ENCODE measurements at places on chromosomes 1 and 21. TPM values are rescaled to one million over a fixed set of nuclear protein-coding genes. Genes with fewer than 3 reads are reported as not detected.
A peak's percentile ranks its signal among the peaks of the same experiment; 100 is the strongest.

DNA sequence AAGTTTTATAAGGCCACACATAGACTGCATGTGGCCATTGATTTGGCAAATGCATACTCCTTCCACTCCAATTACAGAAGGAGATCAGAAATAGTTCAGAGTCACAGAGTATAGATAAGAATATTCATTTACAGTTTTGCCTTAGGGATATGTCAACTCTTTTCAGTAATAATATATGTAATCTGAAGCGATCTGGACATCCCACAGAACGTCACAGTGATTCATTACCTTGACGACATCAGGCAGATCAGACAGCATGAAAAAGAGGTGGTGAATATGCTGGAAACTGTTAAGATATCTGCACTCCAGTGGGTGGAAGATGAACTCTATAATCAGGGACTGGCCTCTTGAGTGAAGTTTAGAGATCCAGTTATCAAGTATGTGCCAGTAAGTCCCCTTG, 240.4 kb downstream of the DPYD start:
- H3K27ac ChIP-seq: no peak overlapping the region
- no peaks in the 10 kb centered on the region for H3K27me3 ChIP-seq
- no peaks in the 10 kb centered on the region for H3K4me1 ChIP-seq
- H3K36me3 ChIP-seq: peaks cover 81% of the 10 kb centered on the region
- no peak overlapping the region for H3K4me3 ChIP-seq

DNA sequence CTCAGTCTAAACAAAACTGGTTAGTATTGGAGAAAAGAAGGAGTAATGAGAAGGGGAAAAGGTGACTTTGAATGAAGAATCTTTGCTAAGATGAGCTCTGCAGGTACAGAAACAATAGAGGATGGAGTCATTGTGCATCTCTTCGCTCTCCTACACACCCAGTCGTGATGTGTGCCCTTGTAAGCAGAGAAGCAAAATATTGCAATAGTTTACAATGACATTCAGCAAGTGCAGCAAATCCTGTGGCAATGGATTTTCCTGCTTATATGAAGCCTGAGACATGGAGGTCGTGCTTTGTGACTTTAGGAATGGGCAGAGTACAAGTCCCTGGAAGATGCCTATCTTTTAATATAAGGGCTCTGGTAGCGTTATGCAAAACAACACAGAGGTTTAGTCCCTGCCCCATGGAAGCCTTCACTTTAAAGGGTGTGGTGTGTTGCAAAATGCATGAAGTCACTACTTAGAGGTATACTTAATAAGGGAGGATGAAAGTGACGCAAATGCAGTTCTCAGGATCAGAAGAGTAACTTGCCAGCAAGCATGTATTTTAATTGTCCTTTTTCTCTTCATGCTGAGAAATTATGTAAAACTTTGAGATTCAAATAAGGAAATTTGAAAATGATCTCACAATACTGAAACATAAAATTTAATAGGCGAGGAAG, 88.0 kb upstream of the IVNS1ABP start:
- no peaks in the 10 kb centered on the region for H3K27me3 ChIP-seq
- peak overlapping the region; percentile 19 for H3K4me3 ChIP-seq
- peak; percentile 29 for DNase-seq
- H3K4me1 ChIP-seq: peaks cover 46% of the 10 kb centered on the region
- H3K36me3 ChIP-seq: no peaks in the 10 kb centered on the region

GRCh38 chr1:63651161-63651701, 58.0 kb downstream of the PGM1 start:
- H3K27me3 ChIP-seq: no peaks in the 10 kb centered on the region
- DNase-seq: no peak
- H3K27ac ChIP-seq: no peak overlapping the region
- no peak overlapping the region for H3K4me3 ChIP-seq
- no peaks in the 10 kb centered on the region for H3K4me1 ChIP-seq

DNA sequence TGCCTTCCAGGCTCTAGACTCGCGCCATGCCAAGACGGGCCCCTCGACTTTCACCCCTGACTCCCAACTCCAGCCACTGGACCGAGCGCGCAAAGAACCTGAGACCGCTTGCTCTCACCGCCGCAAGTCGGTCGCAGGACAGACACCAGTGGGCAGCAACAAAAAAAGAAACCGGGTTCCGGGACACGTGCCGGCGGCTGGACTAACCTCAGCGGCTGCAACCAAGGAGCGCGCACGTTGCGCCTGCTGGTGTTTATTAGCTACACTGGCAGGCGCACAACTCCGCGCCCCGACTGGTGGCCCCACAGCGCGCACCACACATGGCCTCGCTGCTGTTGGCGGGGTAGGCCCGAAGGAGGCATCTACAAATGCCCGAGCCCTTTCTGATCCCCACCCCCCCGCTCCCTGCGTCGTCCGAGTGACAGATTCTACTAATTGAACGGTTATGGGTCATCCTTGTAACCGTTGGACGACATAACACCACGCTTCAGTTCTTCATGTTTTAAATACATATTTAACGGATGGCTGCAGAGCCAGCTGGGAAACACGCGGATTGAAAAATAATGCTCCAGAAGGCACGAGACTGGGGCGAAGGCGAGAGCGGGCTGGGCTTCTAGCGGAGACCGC, 2.0 kb upstream of the OLIG2 start:
- no peak overlapping the region for H3K27ac ChIP-seq
- peak; percentile 61 for DNase-seq
- H3K4me3 ChIP-seq: peak overlapping the region; percentile 1
- peaks cover 80% of the 10 kb centered on the region for H3K4me1 ChIP-seq
- H3K27me3 ChIP-seq: peaks cover 70% of the 10 kb centered on the region

GRCh38 chr1:27570356-27570755, 33.6 kb downstream of the AHDC1 start:
- no peak overlapping the region for H3K4me3 ChIP-seq
- no peaks in the 10 kb centered on the region for H3K36me3 ChIP-seq
- peaks cover 14% of the 10 kb centered on the region for H3K4me1 ChIP-seq
- H3K27me3 ChIP-seq: peaks cover 13% of the 10 kb centered on the region
- no peak for DNase-seq
- H3K27ac ChIP-seq: no peak overlapping the region

GRCh38 chr1:2275796-2276536, 47.8 kb downstream of the SKI start:
- peaks cover 37% of the 10 kb centered on the region for H3K4me1 ChIP-seq
- peak; percentile 40 for DNase-seq
- H3K36me3 ChIP-seq: peaks cover 5% of the 10 kb centered on the region
- H3K27me3 ChIP-seq: no peaks in the 10 kb centered on the region

DNA sequence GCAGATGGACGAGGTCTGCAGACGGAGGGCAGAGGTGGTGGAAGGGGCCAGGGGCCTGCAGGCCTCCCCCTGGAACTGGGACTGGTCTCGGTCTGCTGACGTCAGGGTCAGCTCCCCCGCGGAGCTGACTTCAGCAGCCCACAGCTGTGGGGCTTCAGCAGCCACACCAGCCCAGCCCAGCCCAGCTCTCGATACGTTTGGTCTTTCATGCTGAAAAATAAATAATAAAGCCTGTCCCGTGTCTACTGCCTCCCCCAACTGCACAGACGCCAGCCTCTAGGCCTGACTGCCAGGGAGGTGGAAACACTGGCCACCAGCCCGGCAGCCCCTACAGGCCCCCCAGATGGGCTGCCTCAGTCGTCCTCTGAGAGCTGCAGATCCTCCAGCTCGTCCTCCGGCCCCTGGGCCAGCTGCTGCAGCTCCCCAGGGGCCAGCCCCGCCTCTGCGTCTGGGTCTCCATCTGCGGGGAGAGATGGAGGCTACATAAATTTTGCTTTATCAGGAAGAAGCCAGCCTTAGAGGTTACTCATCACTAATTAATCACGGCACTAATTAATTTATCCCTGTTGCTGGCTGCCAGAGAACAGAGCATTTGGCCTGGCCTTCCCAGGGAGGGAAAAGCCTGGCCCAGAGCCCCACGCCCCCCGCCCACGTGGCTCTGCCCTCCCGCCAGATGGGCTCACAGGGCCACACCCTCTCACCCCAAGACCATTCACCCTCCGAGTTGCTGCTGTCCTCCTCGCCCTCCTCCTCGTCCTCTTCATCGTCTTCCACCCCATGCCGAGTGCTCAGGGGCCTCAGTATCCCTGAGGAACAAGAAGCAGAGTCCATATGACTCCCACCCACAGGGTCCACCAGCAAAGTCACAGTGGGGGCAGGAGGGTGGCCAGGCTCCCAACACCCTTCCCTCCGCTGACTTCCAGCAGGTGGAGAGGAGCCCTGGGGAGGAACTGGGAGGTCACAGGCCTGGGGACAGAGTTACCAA, 14.4 kb downstream of the NOC2L start:
- peaks cover 4% of the 10 kb centered on the region for H3K4me1 ChIP-seq
- DNase-seq: no peak
- H3K4me3 ChIP-seq: no peak overlapping the region
- H3K36me3 ChIP-seq: peaks cover 50% of the 10 kb centered on the region
- no peak overlapping the region for H3K27ac ChIP-seq

- no peak overlapping the region for H3K27ac ChIP-seq
- H3K27me3 ChIP-seq: no peaks in the 10 kb centered on the region
- H3K36me3 ChIP-seq: no peaks in the 10 kb centered on the region
- no peak for DNase-seq
- no peak overlapping the region for H3K4me3 ChIP-seq
These were observed 147.3 kb upstream of the CD34 start for GRCh38 chr1:208058267-208058666.

- H3K27ac ChIP-seq: no peak overlapping the region
- DNase-seq: no peak
- no peaks in the 10 kb centered on the region for H3K4me1 ChIP-seq
- H3K4me3 ChIP-seq: no peak overlapping the region
- H3K36me3 ChIP-seq: no peaks in the 10 kb centered on the region
- peaks cover 17% of the 10 kb centered on the region for H3K27me3 ChIP-seq
These were observed 39.3 kb downstream of the TAS1R2 start for GRCh38 chr1:18819986-18820790.

GRCh38 chr1:27713139-27713725, 12.5 kb upstream of the FAM76A start:
- H3K27me3 ChIP-seq: no peaks in the 10 kb centered on the region
- H3K4me3 ChIP-seq: no peak overlapping the region
- H3K27ac ChIP-seq: no peak overlapping the region

DNA sequence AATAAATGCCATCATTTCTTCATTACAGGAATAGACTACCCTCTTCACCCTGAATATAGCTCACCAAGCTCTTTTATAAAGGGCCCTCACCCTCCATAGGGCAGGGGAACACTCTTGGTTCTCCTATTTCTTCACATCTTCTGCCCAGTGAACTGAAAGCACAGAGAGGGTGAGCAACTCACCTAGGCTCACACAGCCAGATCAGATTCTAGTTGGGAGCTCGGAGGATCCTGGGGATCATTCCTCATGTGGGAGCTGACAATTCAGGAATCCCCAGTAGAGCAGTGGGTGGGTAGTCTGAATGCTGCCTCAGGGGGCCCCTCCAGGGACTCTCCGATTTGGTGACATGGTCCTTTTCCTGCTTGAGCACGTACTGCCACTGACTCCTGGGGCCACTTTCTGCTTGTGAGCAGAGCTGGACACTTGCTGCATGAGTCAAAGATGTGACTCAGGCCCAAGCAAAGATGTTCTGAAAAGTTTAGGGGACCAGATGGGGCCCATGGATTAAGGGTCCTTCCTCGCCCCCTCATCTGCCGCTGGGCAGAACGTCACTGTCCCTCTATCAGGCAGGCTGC, 63.7 kb upstream of the WNT4 start:
- no peak overlapping the region for H3K27ac ChIP-seq
- peaks cover 7% of the 10 kb centered on the region for H3K27me3 ChIP-seq
- no peaks in the 10 kb centered on the region for H3K4me1 ChIP-seq
- no peaks in the 10 kb centered on the region for H3K36me3 ChIP-seq
- DNase-seq: no peak

DNA sequence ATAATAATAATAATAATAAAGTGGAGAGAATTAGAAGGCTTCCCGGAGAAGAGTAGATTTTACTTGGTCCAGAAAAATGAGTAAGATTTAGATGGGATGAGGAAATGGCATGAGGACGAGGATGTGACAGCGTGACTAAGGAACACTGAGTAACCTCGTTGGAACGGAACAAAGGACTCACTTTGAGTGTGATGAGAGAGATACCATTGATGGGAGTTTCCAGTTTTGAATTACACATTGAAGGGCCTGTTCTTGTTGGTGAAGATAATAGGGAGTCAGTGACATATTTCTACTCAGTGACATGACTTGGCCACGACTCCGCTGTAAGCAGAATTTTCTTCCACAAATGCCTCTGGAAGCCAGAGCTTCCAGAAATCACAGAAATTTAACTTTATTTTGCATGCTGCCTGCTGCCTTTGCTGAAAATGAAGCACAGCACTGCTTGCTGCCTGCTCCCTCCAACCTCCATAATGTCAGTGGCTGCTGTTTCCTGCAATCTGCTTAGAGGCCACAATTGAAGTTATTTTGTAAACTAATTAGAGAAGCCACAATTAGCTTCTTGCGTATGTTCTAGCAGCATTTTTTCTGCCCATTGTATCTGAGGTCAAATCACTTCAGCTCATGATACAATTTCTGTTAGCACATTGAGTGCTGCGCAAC, 33.7 kb upstream of the FBXO28 start:
- no peaks in the 10 kb centered on the region for H3K4me1 ChIP-seq
- H3K27me3 ChIP-seq: no peaks in the 10 kb centered on the region
- no peak for DNase-seq
- H3K4me3 ChIP-seq: no peak overlapping the region
- H3K36me3 ChIP-seq: no peaks in the 10 kb centered on the region
- H3K27ac ChIP-seq: no peak overlapping the region

GRCh38 chr21:45255381-45256020, 32.2 kb downstream of the POFUT2 start:
- no peaks in the 10 kb centered on the region for H3K4me1 ChIP-seq
- DNase-seq: no peak
- no peaks in the 10 kb centered on the region for H3K36me3 ChIP-seq
- H3K4me3 ChIP-seq: no peak overlapping the region
- H3K27ac ChIP-seq: no peak overlapping the region

DNA sequence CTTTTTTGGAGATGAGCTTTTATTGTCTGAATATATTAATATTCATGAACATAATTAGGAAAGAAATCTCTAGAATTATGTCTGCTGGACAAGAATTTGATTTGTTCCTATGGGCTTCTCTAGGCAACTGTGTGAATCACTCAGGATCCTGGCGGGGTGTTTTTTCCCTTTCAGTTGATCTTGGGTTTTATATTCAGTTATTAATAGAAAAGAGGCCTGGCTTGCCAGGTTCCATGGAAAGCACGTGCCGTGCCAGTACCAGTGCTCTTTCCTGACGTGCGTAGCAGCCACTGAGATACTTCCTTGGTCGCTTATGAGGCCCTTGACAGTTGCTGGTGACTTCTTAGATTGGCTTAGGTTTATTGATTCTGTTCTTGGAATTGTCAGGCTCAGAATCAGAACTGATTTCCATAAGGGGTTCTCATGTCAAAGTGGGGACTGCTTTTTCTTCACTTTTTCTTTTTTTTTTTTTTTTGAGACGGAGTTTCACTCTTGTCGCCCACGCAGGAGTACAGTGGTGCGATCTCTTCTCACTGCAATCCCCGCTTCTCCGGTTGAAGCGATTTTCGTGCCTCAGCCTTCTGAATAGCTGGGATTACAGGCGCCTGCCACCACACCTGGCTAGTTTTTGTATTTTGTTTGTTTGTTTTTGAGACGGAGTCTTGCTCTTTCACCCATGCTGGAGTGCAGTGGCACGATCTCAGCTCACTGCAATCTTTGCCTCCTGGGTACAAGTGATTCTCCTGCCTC, 48.7 kb upstream of the KIF1B start:
- H3K27ac ChIP-seq: no peak overlapping the region
- H3K4me3 ChIP-seq: no peak overlapping the region
- no peak for DNase-seq
- no peaks in the 10 kb centered on the region for H3K4me1 ChIP-seq

The OR4F16 gene
- polyA plus RNA-seq: not detected

The PMF1 gene
- polyA plus RNA-seq: 86.1 TPM

The ZNF593OS gene
- polyA plus RNA-seq: 0.59 TPM

The SH3BGR gene
- polyA plus RNA-seq: not detected

The CCDC185 gene
- polyA plus RNA-seq: not detected

The NCAM2 gene
- polyA plus RNA-seq: not detected

The RSPH1 gene
- not detected for polyA plus RNA-seq

The PRR9 gene
- not detected for polyA plus RNA-seq

The CFHR1 gene
- polyA plus RNA-seq: not detected

The TXNIP gene
- 640 TPM for polyA plus RNA-seq

Measured in CD14-positive monocyte (primary cell).